ENCODE measurements at places on chromosomes 3 and 15. TPM values are rescaled to one million over a fixed set of nuclear protein-coding genes. Genes with fewer than 3 reads are reported as not detected.

ADAMTS7 gene
- total RNA-seq = 43.1 TPM

GOLGA6L4 gene
- total RNA-seq = 3.6 TPM

DNA sequence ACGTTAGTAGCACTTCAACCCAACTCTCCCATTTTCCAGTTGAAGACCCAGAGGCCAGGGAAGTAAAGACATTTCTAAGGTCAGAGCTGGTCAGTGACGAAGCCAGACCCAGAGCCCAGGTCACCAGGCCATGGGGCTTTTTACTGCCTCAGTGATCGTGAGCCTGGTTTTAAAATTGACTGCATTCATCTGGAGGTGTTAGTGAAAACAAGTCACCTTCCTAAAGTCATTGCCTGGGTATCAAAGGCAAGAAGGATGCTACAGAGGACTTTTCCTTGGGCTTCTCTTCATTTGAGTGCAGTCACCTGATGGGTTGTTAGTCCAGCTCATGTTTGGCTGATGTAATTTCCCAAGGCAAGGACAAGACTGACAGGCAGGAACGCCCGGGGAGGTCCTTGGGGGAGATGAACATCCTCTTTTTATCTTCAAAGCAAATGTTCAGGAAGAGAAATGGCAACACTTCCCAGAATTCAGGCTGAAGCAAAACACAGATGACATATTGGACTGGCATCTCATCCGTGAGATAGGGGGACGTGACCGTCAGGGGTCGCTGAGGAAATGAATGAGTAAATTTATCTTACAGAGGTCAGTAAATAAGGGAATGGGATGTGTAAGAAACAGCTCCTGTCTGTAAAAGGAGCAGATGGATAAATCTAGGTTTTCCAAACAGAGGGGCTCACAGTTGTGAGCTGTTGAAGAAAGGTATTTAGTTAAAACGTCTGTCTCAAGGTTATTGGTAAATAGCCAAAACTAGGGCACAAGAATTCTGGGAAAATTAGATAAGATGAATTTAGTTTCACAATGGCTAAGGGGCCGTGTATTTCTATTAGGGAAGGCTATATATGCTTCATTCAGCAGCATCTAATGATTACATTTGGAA lies 201.2 kb downstream of the OPA1 start:
- no peaks in the 10 kb centered on the region for H3K4me1 ChIP-seq
- no peak overlapping the region for H3K4me3 ChIP-seq
- no peak for DNase-seq
- H3K36me3 ChIP-seq = no peaks in the 10 kb centered on the region

PYGO1 gene
- total RNA-seq = 1.1 TPM

- no peaks in the 10 kb centered on the region for H3K4me1 ChIP-seq
- H3K27me3 ChIP-seq = no peaks in the 10 kb centered on the region
- H3K36me3 ChIP-seq = no peaks in the 10 kb centered on the region
- DNase-seq = no peak
- no peak overlapping the region for H3K27ac ChIP-seq
- H3K4me3 ChIP-seq = no peak overlapping the region
Measured at GRCh38 chr15:100002086-100002620, 268.9 kb upstream of the LYSMD4 start.

BFSP2 gene
- total RNA-seq = not detected

ANO10 gene
- total RNA-seq = 53.6 TPM

GRCh38 chr3:150890295-150890694 lies 14.9 kb downstream of the MINDY4B start:
- H3K4me1 ChIP-seq = no peaks in the 10 kb centered on the region
- DNase-seq = no peak
- H3K4me3 ChIP-seq = no peak overlapping the region
- H3K36me3 ChIP-seq = no peaks in the 10 kb centered on the region
- H3K27me3 ChIP-seq = no peaks in the 10 kb centered on the region
- H3K27ac ChIP-seq = no peak overlapping the region

DNA sequence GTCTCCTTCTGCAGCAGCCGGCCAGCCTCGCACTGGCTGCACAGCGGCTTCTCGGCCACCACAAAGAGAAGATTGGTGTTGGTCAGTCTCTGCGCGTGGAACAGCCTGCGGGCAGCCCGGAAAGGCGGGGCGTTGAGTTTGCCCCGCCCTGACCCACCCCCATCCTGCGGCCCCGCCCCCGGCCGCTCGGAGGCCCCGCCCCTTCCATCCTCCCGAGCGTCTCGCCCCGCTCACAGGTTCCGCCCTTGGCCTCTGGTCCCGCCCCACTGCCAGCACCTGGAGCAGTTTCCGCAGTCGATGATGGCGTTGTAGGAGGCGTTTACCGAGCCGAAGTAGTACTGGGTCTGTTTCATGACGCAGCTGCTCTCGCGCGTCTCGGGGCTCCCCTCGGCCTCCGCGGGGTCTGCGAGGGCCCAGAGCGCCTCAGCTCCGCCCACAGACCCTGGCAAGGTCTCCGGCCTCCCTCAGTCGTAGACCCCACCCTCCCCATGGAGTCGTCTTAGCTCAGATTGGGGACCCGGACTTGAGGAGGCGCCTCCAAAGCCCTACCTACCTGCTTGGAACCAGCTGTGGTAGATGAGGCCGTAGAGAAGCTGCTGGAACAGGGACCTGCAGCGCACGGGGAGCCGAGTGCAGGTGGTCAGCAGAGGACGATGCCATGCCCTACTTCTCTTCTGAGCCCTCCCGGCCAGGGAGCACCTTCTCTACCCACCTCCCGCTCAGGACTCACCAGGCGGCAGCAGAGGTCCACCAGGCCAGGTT lies 5.9 kb upstream of the TMEM115 start:
- H3K36me3 ChIP-seq = no peaks in the 10 kb centered on the region
- H3K27ac ChIP-seq = peak overlapping the region; percentile 39
- DNase-seq = peak; percentile 93
- H3K4me1 ChIP-seq = no peaks in the 10 kb centered on the region

- no peaks in the 10 kb centered on the region for H3K36me3 ChIP-seq
- 0 out of 2 replicates have a peak overlapping the region, but pooled peaks have one; percentile 4 for H3K27ac ChIP-seq
- no peaks in the 10 kb centered on the region for H3K27me3 ChIP-seq
- H3K4me3 ChIP-seq = no peak overlapping the region
Measured at GRCh38 chr15:35078221-35078915, 6.7 kb downstream of the NANOGP8 start.

- H3K27me3 ChIP-seq = no peaks in the 10 kb centered on the region
- no peak overlapping the region for H3K4me3 ChIP-seq
- no peak for DNase-seq
- no peak overlapping the region for H3K27ac ChIP-seq
Measured at GRCh38 chr15:69669446-69669845, 216.8 kb downstream of the RPLP1 start.

SLC6A1 gene
- 0.31 TPM for total RNA-seq

GRCh38 chr3:86929046-86929445 lies 61.9 kb downstream of the VGLL3 start:
- H3K36me3 ChIP-seq = no peaks in the 10 kb centered on the region
- no peak overlapping the region for H3K4me3 ChIP-seq
- H3K27ac ChIP-seq = no peak overlapping the region
- no peaks in the 10 kb centered on the region for H3K27me3 ChIP-seq
- DNase-seq = no peak

DNA sequence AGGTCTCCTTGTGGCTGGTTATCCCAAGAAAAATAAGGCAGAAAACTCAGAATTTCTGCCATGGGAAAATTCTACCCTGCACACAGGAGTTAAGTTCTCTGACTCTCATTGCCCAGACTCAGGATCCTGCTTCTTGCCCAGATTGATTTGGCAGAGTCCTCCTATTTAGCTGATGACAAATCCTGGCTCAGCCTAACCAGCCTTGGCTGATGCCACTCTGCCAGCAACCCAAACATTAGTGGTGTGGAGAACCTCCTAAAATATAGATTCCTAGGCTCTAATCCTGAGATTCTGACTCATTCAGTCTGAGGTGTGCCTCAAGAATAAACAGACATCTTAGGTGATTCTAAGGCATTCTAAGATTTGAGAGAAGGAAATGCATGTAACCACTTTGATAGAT lies 60.5 kb upstream of the ACTC1 start:
- H3K27me3 ChIP-seq = no peaks in the 10 kb centered on the region
- peaks cover 4% of the 10 kb centered on the region for H3K36me3 ChIP-seq
- H3K27ac ChIP-seq = no peak overlapping the region
- no peak for DNase-seq
- H3K4me1 ChIP-seq = no peaks in the 10 kb centered on the region
- no peak overlapping the region for H3K4me3 ChIP-seq

WDR76 gene
- total RNA-seq = 19.6 TPM

GRCh38 chr3:15175605-15176004 lies 30.4 kb upstream of the CAPN7 start:
- no peaks in the 10 kb centered on the region for H3K4me1 ChIP-seq
- 0 out of 2 replicates have a peak, but pooled peaks cover 3% of the 10 kb centered on the region for H3K27me3 ChIP-seq
- no peak for DNase-seq
- H3K36me3 ChIP-seq = no peaks in the 10 kb centered on the region
- H3K4me3 ChIP-seq = no peak overlapping the region

DNA sequence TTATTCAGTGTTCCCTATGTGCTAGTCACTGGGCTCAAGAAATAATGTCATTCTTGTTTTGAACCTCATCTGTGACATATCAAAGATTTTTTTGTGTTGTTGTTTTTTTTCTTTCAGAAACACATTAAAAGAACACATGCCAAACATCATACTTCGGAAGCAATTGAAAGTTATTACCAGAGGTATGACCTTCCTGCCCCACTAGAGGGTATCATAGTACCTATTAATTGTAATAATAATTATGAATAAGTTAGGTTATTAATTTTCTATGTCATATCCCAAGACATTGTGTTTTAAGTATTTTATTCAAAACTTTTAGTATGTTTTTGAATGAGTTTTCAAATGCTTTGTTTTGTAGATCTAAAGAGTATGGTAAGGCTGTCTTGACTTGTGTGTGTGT lies 65.7 kb downstream of the CDIN1 start:
- H3K36me3 ChIP-seq = no peaks in the 10 kb centered on the region
- H3K4me1 ChIP-seq = no peaks in the 10 kb centered on the region
- no peak overlapping the region for H3K27ac ChIP-seq
- H3K4me3 ChIP-seq = no peak overlapping the region
- no peaks in the 10 kb centered on the region for H3K27me3 ChIP-seq
- no peak for DNase-seq

LRRC2 gene
- 6.4 TPM for total RNA-seq

GOLGA6D gene
- total RNA-seq = 0.73 TPM

SERPINI1 gene
- total RNA-seq = 9.9 TPM

- no peak overlapping the region for H3K27ac ChIP-seq
- no peak for DNase-seq
- H3K27me3 ChIP-seq = no peaks in the 10 kb centered on the region
- H3K4me1 ChIP-seq = no peaks in the 10 kb centered on the region
- no peaks in the 10 kb centered on the region for H3K36me3 ChIP-seq
Measured at GRCh38 chr3:19093084-19093483, 55.2 kb upstream of the KCNH8 start.

DNA sequence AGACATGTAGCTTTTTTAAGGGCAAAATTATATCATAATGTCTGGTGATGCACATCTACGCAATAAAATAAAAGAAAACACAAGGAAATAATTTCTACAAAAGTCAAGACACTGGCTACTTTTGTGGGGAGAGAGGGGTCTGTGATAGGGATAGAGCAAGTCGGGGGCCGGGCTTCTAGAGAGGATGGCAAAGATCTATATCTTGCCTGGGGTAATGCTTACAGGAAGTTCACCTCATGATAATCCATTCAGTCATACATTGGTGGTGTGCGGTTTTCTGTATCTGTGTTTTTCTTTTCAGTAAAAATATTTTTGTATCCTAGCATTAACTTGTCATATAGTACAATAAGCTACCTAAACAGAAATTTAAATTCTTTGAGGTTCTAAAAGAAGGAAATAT lies 178.8 kb downstream of the ARRDC4 start:
- no peak for DNase-seq
- no peaks in the 10 kb centered on the region for H3K36me3 ChIP-seq
- 0 out of 2 replicates have a peak, but pooled peaks cover 2% of the 10 kb centered on the region for H3K27me3 ChIP-seq
- H3K4me3 ChIP-seq = no peak overlapping the region
- no peaks in the 10 kb centered on the region for H3K4me1 ChIP-seq

DNA sequence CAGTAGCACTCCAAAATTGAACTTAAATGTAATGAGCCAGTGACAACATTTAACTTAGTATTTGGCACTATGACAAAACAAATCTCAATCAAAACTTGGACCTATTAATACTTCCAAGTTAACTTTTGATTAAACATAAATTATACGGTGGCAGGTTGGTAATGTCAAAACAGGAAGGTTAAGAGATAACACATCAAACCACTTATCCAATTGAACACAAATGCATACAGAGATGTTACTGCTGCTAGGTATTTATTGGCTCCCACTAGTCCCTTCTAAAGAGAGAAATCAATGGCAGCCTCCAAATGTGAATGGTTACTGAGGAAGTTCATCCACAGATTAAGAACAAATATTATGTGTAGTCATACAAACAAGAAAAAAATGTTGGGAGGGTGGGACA lies 1.8 kb downstream of the GSK3B start:
- peaks cover 6% of the 10 kb centered on the region for H3K4me1 ChIP-seq
- no peaks in the 10 kb centered on the region for H3K27me3 ChIP-seq
- H3K4me3 ChIP-seq = peak overlapping the region; percentile 86

DNA sequence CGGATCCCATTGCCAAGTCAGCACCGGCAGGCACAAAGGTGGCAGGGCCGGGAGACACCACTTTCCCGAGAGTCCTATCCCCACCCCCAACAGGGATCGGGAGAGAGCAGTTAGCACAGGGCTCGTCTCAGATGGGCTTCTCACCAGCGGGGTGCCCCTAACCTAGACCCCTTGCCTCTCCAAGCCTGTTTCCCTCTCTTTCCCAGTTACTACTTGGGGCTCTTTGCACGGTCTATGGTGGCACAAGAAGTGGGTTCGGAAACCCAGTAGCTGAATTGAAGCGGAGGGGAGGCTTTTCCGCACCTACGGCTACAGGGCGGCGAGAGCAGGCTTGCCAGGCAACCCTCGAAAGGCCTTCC lies 383 bp upstream of the EFCC1 start:
- H3K4me3 ChIP-seq = peak overlapping the region; percentile 56
- no peak for DNase-seq
- H3K4me1 ChIP-seq = peaks cover 21% of the 10 kb centered on the region
- no peak overlapping the region for H3K27ac ChIP-seq

GRCh38 chr3:147975165-147975564 lies 566.0 kb downstream of the ZIC1 start:
- no peak overlapping the region for H3K4me3 ChIP-seq
- H3K36me3 ChIP-seq = no peaks in the 10 kb centered on the region
- no peaks in the 10 kb centered on the region for H3K27me3 ChIP-seq
- H3K4me1 ChIP-seq = no peaks in the 10 kb centered on the region
- no peak overlapping the region for H3K27ac ChIP-seq
